ENCODE measurements at places on chromosomes 3 and 15.

- no peak for DNase-seq
Observed at GRCh38 chr3:17367171-17367570, 375.3 kb downstream of the TBC1D5 start.

GRCh38 chr3:111584744-111585143 is 10.4 kb downstream of the ZBED2 start:
- DNase-seq, result no peak

DNA sequence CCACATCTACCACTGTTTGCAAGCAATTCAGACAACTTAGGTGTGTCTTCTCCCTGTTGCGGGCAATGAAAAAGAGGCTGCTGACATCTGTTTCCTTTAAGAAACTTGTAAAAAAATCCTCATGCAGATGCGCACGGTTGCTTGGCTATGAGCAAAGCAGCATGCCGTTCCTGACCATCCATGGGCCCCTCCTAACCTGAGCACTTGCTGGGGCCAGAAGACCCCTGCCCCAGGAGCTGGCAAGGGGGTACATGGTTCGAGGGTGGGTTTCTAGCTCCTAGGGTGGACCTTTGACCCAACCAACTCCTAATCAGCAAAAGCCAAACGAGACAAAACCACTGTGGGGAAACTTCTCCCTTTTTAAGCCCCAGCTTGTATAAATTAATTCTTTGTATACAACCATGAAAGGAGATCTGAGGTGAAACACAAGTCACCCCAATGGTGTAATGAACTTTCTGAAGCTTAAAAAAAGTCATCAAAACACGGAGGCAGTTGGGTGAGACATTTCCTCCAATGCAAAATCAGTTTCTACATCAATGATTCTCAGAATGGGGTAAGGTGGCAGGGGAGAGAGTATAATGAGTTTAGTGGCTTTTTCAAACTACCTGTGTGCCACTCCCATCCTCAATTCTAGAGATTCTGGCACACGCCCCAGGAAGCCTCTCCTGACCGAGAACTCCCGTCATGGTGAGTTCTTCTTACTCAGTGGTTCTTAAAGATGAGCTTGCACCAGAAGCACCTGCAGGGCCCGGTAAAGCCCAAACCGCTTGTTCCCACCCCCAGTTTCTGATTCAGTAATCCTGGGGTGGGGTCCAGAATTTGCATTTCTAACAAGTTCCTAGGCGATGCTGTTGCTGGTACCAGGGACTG is 44.1 kb downstream of the CPN2 start:
- no peak for DNase-seq

GRCh38 chr3:113914646-113915045 is 33.2 kb upstream of the ZDHHC23 start:
- no peak for DNase-seq

DNA sequence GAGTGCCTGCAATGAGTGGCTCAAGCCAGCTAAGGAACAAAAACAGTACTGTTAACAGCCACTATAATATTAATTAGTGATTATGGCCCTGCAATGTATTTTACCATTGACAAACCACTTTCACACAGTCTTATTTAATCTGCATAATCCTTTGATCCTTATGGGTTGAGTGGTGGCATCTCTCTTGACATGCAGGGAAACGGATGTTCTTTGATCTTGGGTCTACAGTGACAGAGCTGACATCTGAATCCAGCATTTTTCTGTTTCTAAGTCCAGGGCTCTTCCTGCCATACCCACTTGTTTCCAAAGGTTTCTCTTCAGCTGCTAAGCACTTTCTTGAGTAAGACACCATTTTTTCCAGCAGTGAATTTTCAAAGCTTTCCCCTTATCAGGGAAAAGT is 277.7 kb upstream of the ROPN1 start:
- DNase-seq, result no peak

DNA sequence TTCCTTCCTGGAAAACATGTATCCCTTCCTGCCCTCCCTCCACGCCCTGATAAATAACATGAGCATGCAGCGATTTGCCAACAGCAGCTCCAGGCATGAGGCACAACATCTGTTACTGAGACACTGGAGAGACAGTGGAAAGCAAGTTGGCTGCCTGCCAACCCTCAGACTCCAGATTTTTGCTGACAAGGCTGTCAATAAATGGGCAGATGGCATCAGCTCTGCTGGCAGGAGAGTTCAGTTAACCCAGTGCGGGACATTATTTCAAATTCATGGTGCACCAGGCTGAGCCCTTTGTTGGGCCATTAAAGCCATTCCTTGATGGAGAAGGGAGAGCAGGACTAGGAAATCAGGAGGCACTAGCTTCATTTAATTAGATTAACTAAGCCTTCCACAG is 293.3 kb downstream of the MEX3B start:
- no peak for DNase-seq

DNA sequence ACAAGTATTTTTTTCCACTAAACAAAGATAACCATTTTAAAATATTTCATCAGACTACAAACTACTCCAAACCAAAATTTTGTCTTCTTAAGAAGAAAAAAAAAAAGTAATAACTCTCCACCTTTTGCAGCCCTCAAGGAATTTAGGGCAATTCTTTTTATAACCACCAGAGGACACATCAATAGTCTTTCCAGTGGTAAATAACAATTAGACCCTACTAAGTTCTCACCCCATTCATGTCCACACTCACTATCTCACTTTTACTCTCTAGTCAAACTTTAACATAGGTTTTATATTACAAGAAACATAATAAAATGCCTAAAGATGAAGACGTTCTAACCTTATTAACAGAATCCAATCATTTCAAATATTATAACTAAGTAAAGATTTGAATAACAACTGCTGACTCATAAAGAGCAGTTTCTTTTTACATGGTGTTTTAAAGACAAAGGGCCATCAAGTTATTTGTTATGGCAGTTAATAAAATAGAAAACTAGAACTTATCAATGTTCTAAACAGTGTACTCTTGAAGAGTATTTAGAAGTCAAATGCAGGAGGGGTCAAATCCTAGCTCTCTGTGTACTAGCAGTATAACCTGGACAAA is 33.0 kb downstream of the CCDC39 start:
- DNase-seq, result no peak

GRCh38 chr3:37904601-37905000 is 42.9 kb downstream of the CTDSPL start:
- DNase-seq, result no peak

- DNase-seq, result no peak
Observed at GRCh38 chr15:29873264-29873663, 51.0 kb upstream of the TJP1 start.

GRCh38 chr15:25238716-25239470 is 199.9 kb downstream of the UBE3A start:
- no peak for DNase-seq

GRCh38 chr15:80467311-80467714 is 63.1 kb downstream of the ARNT2 start:
- DNase-seq, result no peak

GRCh38 chr15:80998251-80998650 is 2.5 kb upstream of the TLNRD1 start:
- DNase-seq, result no peak

- no peak for DNase-seq
Observed at GRCh38 chr15:75750261-75751050, 37.8 kb upstream of the CSPG4 start.

Measured in stimulated activated CD4-positive, alpha-beta T cell treated with anti-CD3 and anti-CD28 coated beads, Interleukin-4, amount 100 ng/mL, for 1 hour (primary cell).